HAP-1 (cell line): ENCODE measurements at places on chromosomes 6 and 20.

- no peak for DNase-seq
Observed at GRCh38 chr6:138907167-138907566, 80.9 kb downstream of the REPS1 start.

- DNase-seq = peak; percentile 26
Observed at GRCh38 chr6:70270287-70271005, 32.4 kb downstream of the COL9A1 start.

GRCh38 chr20:23530937-23531567 is 37.2 kb downstream of the CST9L start:
- no peak for DNase-seq

GRCh38 chr20:57794600-57795341 is 85.0 kb upstream of the PMEPA1 start:
- no peak for DNase-seq

DNA sequence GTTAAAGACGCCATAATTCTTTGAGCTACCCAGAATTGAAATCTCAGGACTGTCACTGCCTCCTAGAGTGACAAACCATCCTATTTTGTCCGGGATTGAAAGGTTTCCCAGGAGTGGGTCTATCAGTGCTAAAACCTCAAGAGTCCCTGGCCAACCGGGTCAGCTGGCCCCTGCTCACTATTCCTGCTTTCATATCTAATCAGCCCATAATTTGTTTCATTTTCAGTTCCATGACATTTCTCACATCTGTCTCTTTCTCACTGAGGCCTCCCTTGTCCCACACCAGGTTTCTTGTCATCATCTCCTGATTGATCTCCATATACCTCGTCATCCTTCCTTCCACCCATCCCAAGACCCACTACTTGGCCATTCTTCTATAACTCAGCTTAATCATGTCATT is 98.2 kb downstream of the SLC35B3 start:
- DNase-seq = no peak

DNA sequence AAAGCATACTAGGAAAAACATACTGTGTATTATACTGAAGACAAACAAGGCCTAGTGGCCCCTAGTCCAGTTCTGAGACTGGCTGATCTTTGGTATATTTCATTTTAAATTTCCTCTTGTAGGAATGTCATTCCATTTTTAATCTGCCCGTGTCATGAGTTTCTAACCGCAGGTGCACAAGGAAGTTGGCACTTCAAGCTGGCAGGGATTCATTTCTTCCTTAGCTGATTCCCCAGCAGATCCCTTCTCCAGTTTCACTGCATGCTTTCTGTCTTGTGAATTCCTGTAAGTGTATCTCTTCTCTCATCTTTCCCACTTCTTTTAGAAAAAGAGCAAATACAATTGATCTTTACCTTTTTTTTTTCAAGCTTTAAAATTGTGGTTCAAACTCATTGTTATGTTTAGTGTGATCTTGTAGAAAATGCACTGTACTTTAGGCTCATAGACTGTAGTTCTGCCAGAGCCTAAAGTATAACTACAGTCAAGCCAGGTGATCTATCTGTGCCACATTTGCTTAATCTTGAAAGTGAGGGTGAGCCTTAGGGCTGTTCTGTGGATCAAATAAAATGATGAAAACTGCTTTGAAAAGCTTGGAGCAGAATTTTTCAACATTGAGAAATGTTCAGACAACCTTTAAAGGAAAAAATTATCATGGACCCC is 37.0 kb downstream of the RNF217 start:
- DNase-seq = no peak

GRCh38 chr6:63424636-63425035 is 104.9 kb upstream of the LGSN start:
- DNase-seq = no peak

GRCh38 chr6:38187811-38188590 is 368.5 kb downstream of the ZFAND3 start:
- DNase-seq = no peak
